ENCODE measurements at places on chromosomes 2 and 18. TPM values are rescaled to one million over a fixed set of nuclear protein-coding genes. Genes with fewer than 3 reads are reported as not detected.

UGT1A8 gene
- not detected for total RNA-seq

- H3K4me3 ChIP-seq: no peak overlapping the region
- no peaks in the 10 kb centered on the region for H3K36me3 ChIP-seq
- H3K4me1 ChIP-seq: peaks cover 5% of the 10 kb centered on the region
Observed at GRCh38 chr2:26706616-26707473, 14.3 kb downstream of the KCNK3 start.

DNA sequence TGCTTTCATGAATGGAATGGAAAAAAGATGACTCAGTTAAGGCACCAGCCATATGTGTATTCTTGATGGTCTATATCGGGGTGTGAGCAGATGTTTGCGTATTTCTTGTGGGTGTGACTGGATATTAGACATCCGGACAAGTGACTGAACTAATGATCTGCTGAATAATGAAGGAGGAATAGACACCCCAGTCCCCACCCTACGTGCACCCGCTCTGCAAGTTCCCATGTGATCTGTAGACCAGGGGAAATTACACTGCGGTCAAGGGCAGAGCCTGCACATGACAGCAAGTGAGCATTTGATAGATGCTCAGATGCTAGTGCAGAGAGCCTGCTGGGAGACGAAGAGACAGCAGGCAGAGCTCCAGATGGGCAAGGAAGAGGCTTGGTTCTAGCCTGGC lies 12.4 kb upstream of the PRLH start:
- peaks cover 20% of the 10 kb centered on the region for H3K4me1 ChIP-seq
- DNase-seq: no peak
- H3K36me3 ChIP-seq: peaks cover 35% of the 10 kb centered on the region
- no peak overlapping the region for H3K4me3 ChIP-seq

DNA sequence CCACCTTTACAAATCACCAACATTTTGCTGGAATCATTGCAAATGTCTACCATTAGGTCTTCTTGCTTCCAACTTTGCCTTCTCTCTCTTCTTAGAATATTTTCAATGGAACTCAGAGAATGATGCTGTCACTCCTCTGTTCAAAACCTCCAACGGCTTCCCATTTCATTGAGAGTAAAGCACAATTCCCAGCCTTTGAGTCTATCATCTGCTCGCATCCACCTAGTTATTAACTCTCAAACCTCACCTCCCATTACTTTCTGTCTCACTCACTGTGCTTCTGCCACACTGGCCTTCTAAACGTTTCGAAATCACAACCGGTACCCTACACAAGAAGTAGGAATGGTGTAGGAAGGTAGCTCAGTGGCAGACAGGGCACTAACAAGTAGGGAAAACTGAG lies 40.0 kb downstream of the ROCK2 start:
- no peaks in the 10 kb centered on the region for H3K27me3 ChIP-seq
- no peak overlapping the region for H3K27ac ChIP-seq
- DNase-seq: no peak
- H3K4me3 ChIP-seq: no peak overlapping the region
- H3K36me3 ChIP-seq: no peaks in the 10 kb centered on the region
- H3K4me1 ChIP-seq: peaks cover 41% of the 10 kb centered on the region

DNA sequence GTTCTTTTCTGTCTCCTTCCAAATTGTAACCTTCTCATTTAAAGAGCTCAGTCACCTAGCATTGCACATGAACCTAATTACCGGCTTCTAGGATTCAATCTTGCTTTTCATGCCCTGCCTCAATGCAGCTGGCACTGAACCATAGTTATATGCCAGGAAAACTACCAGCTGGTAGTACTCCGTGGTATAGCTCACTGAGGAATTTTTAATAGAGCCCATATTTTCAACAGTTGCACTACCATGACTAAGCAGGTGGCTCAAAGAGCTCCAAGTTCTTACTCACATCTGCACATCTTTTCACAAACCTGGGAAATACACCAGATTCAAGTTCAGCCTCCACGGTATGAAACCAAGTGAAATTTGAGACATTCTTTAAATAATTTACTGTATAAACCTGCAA lies 363.5 kb downstream of the GRB14 start:
- no peak for DNase-seq
- H3K4me1 ChIP-seq: no peaks in the 10 kb centered on the region
- no peaks in the 10 kb centered on the region for H3K36me3 ChIP-seq
- no peak overlapping the region for H3K27ac ChIP-seq
- H3K4me3 ChIP-seq: no peak overlapping the region

MEP1B gene
- total RNA-seq: not detected

PROKR1 gene
- total RNA-seq: not detected

CKAP2L gene
- 1.2 TPM for total RNA-seq

GRCh38 chr2:48829036-48829435 lies 73.5 kb upstream of the LHCGR start:
- H3K27ac ChIP-seq: no peak overlapping the region
- no peaks in the 10 kb centered on the region for H3K27me3 ChIP-seq
- no peaks in the 10 kb centered on the region for H3K4me1 ChIP-seq
- no peak overlapping the region for H3K4me3 ChIP-seq
- no peak for DNase-seq
- no peaks in the 10 kb centered on the region for H3K36me3 ChIP-seq

DNA sequence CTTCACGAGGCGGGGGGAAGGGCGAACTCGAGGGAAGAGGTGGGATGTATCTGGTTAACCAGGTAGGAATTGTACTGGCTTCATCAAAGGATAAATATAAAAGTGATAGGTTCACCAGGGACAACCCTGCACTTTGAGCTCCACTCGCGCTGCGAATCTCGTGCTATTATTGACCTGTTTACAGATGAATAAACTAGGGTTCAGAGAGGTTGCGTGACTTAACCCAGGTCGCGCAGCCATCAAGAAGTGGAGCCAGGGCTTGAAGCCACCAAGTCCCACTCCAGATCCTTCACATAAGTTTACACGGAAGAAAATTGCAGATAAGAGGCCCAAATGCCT lies 1.4 kb upstream of the CYP1B1 start:
- peak overlapping the region; percentile 63 for H3K4me3 ChIP-seq
- no peaks in the 10 kb centered on the region for H3K27me3 ChIP-seq
- H3K36me3 ChIP-seq: no peaks in the 10 kb centered on the region
- peaks cover 44% of the 10 kb centered on the region for H3K4me1 ChIP-seq

- no peak overlapping the region for H3K4me3 ChIP-seq
- no peak overlapping the region for H3K27ac ChIP-seq
- H3K4me1 ChIP-seq: peaks cover 18% of the 10 kb centered on the region
- no peaks in the 10 kb centered on the region for H3K27me3 ChIP-seq
- no peaks in the 10 kb centered on the region for H3K36me3 ChIP-seq
- DNase-seq: no peak
Observed at GRCh38 chr2:239252393-239252792, 148.4 kb downstream of the HDAC4 start.

ATL2 gene
- 156 TPM for total RNA-seq

DNA sequence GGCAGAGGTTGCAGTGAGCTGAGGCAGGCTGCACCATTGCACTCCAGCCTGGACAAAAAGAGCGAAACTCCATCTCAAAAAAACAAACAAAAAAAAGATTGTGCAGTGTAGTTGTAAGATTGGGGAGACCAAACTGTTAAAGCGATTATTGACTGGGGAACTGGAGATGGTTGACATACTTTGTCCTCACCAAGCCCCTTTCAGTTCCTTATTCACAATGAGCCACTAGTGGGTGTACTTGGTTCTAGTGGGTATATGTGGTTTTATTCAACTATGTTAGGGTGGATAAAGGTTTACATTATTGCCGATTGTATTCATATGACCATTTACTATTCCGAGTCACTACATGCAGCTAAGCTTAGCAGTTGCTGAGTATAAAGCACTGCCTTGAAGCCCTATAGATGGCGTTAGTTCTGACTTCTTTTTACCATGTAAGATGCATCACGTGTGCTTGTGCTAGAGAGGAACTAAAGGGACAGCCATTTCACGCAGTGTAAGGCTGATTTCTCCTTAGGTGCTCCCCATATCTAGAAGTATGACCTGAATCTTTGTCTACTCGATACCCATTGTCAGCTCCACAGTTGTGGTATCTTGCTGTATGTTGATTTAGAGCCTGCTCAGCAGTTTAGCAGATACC lies 12.1 kb downstream of the EIF4E2 start:
- no peak overlapping the region for H3K4me3 ChIP-seq
- no peak for DNase-seq
- peaks cover 73% of the 10 kb centered on the region for H3K36me3 ChIP-seq
- H3K27ac ChIP-seq: no peak overlapping the region

GRCh38 chr2:641872-642815 lies 35.1 kb downstream of the TMEM18 start:
- H3K27me3 ChIP-seq: no peaks in the 10 kb centered on the region
- DNase-seq: peak; percentile 82
- no peak overlapping the region for H3K4me3 ChIP-seq
- H3K4me1 ChIP-seq: no peaks in the 10 kb centered on the region

DNA sequence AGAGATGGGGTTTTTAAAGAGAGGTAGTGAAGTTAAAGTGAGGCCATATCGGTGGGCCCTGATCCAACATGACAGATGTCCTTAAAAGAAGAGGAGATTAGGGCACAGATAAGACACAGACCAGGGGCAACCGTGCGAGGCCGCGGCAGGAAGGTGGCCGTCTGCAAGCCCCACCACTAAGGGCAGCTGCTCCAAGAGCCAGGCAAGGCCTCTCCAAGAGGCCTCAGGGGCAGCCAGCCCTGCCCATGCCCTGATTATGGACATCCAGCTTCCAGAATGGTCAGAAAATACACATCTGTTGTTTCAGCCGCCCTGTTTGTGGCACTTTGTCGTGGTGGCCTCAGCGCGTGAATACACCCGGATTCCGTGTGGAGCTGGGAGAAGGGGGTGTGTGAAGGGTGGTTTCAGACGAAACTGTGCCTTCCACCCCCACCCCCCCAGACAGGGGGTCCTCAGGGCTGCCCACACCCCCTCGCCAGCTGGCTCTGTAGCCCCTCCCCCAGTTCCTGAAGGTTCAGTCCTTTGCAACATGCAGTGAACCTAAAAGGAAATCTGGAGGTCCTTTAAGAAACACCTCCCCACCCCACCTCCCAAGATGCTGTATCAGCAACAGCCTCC lies 74.1 kb upstream of the SMAD7 start:
- H3K27ac ChIP-seq: no peak overlapping the region
- no peaks in the 10 kb centered on the region for H3K36me3 ChIP-seq
- DNase-seq: peak; percentile 78
- no peaks in the 10 kb centered on the region for H3K27me3 ChIP-seq
- H3K4me1 ChIP-seq: peaks cover 5% of the 10 kb centered on the region
- no peak overlapping the region for H3K4me3 ChIP-seq

Data from vagina (tissue), 2 donors.